Activated naive CD8-positive, alpha-beta T cell treated with anti-CD3 and anti-CD28 coated beads, Interleukin-2, amount 10 ng/mL, durations not matched to agents 7 days and 5 days (primary cell): ENCODE measurements at places on chromosomes 13 and 19.

DNA sequence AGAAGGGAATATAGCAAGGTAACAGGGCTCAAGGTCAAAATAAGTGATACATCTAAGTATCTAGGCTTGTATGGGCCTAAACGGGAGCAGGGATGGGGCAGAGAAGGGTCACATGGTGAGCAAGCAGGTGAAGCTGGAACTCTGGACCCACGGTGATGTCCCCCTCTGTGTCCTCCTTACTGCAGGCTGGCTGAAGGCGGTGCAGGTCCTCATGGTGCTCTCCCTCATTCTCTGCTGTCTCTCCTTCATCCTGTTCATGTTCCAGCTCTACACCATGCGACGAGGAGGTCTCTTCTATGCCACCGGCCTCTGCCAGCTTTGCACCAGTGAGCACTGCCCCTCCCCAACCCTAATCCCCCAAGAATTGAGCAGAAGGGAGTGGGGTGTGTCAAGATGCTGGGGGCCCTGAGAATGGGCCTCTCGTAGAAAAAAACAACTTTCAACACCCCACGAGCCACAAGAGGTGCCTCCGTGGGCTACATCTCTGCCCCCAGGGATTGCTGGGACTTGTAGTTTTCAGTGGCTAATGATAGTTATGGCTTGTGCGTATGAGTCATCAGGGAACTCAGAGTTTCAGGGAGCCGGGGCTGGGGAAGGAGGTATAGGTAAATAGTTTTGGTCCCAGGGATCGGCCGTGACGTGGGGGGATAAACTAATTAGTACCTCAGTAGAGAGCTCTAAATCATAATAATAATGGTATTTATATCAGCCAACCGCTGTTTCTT, 4.0 kb downstream of the EMP3 start:
- DNase-seq = no peak

DNA sequence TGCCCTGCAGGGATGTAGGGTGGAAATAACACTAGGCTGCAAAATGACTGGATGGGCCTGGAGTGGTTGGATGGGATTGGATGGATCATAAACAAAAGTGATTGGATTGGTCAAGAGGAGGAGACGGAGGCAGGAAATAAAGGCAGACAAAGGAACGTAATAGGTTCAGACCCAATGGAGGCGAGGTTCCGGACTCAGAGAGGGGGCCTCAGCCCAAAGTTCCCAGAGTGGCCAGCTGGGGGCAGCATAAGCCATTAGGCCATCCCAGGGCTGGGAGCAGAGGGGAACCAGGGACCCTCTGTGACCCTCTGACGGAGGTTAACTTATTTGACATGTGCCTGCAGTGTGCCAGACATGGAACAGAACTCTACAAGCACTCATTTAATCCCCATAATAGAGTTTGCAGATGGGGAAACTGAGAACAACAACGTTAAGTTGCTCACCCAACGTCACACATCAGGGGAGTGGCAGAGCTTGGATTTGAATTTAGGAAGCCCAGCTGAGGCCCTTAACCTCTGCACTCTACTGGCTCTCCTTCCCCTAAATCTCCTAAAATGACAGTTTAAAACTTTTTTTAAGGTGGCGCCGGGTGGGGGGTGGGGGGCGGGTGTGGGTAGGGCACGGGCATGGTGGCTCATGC, 15.3 kb upstream of the MAP1S start:
- peak; percentile 79 for DNase-seq

DNA sequence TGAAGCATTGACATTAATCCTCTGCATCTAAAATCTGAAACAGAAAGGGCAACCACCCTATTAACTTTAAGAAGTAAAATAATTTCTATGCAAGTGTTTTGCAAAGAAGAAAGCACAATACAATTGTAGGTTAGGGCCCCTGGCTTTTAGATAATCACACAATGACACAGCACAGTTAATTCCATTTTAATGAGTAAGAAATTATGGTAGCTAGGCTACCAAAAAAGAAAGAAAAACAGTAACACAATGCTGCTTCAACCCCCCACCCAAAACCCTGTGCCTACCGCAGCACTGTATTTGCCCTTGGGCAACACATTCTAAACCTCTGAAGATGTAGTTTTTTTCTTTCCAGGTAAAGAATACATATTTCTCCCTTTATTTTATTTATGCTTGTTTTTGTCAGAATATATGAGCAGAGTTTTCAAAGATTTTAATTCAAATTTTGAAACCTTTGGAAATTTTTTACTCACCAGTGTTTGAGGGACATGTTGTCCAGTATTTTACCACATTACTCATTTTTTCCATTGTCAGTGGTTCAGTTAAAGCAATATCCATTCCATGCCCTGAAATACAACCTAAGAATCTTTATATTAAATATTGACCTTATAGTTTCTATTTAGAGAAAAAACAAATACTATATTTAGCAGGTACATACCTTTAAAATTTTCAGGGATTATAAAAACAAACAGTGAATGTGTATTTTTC, 21.1 kb downstream of the SOHLH2 start:
- DNase-seq = no peak

DNA sequence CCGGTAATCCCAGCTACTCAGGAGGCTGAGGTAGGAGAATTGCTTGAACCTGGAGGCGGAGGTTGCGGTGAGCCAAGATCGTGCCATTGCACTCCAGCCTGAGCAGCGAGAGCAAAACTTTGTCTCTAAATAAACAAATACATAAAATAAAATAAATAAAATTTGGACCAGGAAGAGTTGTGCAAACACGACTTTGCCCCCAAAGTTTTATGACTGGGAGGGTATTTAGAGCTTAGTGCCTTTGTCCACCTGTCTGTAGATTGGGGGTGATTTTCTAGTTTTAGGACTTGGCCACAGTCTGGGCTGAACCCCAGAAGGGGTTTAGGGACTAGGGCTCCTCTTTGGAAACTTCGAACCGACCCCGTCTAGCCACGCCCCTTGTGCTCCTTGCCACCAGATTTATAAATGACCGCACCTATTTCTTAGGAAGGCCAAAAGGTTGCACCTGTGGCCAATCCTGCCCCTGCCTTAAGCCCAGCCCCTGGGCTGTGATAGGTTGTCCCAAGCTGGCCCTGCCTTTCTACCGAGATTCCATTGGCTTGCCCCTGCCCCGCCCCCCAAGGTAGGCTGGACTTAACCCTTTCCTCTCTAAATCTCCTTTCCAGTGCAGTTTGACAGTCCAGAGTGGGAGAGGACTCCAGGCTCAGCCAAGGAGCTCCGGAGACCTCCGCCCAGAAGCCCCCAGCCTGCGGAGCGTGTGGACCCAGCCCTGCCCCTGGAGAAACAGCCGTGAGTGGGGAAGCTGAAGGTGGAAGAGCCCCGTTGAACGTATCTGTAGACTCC, 5.3 kb downstream of the SHD start:
- no peak for DNase-seq

DNA sequence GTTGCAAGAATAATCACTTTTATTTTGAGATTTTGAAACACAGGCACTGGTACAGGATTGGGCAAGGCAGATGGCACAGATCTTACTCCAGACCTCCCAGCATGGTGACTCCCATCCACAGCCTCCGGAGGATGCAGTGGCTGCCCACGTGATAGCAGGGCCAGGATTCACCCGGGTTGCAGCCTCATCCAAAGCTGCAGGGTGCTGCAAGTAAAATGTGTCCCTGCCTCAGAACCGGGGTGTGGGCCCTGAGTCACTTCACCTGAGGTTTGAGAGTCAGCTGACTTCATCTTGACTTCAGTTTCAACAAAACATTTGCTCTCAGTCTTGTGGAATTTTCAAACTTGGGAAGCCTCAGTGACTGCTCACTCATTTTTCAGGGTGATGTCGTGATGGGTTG, 201.9 kb downstream of the FGF9 start:
- no peak for DNase-seq

- no peak for DNase-seq
Measured at GRCh38 chr19:18069383-18069782, 17.4 kb downstream of the IL12RB1 start.

DNA sequence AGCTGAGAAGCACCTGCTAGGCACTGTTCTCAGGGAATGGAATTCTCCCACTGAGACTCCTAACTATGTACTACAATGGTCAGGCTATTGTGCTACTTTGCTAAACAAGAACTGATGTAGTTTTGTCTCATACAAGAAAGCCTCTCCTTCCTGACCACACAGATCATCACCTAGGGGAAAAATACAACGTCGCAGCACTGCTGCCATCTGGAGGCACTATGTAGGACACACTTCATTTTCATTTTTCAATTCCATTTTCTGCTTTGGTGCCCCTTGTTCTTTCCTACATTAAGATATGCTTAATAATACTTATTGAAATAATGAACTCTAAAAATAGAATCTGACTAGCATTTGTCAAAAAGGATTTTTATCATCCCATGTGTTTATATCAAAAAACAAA, 21.1 kb downstream of the PROSER1 start:
- DNase-seq = no peak

DNA sequence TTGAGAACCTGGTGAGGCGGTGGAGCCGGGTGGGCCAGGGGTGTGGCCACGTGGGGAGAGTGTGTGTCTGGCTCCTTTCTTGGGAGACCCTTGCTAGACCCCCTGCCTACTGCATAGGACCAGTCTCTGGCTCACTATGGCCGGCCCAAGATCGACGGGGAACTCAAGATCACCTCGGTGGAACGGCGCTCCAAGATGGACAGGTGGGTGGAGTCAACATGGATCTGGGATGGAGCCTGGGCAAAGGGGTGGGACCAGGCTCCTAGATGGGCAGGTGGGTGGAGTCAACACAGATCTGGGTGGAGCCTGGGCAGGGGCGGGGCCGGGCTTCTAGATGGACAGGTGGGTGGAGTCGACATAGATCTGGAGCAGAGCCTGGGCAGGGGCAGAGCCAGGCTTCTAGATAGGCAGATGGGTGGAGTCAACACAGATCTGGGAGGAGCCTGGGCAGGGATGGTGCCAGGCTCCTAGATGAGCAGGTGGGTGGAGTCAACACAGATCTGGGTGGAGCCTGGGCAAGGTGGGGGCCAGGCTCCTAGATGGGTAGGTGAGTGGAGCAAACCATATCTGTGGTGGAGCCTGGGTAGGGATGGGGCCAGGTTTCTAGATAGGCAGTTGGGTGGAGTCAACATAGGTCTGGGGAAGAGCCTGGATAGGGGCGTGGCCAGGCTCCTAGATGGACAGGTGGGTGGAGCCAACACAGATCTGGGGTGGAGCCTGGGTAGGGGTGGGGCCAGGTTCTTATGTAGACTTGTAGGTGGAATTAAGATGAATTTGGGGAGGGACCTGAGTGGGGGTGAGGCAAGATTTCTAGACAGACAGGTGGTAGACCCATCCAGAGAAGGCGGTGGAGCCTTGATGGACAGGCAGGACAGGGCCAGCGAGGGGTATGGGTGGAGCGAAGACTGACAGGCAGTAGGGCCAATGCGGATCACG, 56.5 kb downstream of the VAV1 start:
- DNase-seq = peak; percentile 51

GRCh38 chr19:8697671-8698432, 743 bp downstream of the ACTL9 start:
- DNase-seq = no peak

DNA sequence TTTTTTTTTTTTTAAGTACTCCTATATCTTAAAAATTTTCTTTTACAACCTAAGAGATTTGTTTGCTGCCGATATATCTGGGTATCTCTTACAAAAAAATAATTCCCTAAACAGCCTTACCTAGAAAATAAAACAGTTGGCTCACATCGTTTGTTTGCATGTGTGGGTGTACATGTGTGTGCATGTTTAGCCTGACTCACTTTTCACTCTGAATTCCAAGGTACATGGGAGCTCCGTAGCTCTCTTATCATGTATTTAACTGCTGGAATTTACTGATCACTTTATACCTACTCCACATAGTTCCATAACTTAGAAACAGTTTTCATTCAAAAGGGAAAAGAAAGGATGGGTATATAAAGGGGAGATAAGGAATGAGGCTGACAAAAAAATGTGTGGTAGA, 616.5 kb downstream of the GPC6 start:
- no peak for DNase-seq

- DNase-seq = no peak
Measured at GRCh38 chr19:49104229-49104864, 9.8 kb upstream of the LIN7B start.

DNA sequence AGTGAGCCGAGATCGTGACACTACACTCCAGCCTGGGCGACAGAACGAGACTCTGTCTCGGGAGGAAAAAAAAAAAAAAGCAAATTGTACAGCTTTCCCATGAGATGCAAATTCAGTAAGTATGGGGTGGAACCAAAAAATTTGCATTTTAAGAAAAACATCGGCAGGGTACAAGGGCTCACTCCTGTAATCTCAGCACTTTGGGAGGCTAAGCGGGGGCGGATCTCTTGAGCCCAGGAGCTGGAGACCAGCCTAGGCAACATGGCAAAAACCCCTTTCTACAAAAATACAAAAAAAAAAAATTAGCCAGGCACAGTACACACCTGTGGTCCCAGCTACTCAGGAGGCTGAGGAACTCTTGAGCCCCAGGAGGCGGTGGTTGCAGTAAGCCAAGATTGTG, 91.2 kb downstream of the ELF1 start:
- no peak for DNase-seq

GRCh38 chr13:49441846-49442245, 2.0 kb downstream of the CAB39L start:
- no peak for DNase-seq

GRCh38 chr19:8641908-8642547, 11.6 kb downstream of the NFILZ start:
- DNase-seq = no peak

- no peak for DNase-seq
Measured at GRCh38 chr19:413756-414420, 4.9 kb upstream of the C2CD4C start.

GRCh38 chr13:40563350-40564125, 102.9 kb downstream of the FOXO1 start:
- no peak for DNase-seq

GRCh38 chr13:72839831-72840426, 58.0 kb downstream of the PIBF1 start:
- peak; percentile 39 for DNase-seq

DNA sequence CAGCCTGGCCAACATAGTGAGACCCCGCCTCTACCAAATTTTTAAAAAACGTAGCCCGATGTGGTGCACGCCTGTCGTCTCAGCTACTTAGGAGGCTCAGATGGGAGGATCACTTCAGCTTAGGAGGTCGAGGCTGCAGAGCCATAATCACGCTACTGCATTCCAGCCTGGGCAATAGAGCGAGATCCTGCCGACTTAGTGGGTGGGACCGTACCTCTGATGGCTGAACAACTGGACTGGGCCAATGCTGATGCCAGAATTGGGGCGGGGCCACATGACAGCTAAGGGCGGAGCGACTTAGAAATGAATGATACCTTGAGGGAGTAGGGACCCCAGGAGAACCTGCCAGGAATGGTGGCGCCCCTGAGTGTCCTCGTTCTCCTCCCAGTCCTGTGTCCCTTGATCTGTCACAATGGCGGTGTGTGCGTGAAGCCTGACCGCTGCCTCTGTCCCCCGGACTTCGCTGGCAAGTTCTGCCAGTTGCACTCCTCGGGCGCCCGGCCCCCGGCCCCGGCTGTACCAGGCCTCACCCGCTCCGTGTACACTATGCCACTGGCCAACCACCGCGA, 3.6 kb downstream of the LTBP4 start:
- no peak for DNase-seq

DNA sequence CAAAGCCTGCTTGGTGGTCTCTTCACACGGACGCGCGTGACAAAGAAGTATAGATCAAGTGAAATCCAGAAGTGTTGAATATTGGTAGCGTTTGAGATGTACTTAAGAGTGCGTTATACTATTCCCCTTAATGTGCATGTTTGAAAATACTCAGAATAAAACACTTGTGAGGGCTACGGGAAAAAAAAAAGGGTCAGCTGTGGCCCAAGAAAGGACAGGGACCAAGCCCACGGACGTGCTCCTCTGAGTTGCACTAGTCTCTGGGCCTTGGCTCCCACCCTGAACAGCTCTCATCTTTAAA, 622 bp upstream of the RBM42 start:
- DNase-seq = no peak
